Right renal pelvis (tissue), 4 donors: ENCODE measurements at places on chromosomes 5 and 9. TPM values are rescaled to one million over a fixed set of nuclear protein-coding genes. Genes with fewer than 3 reads are reported as not detected.
A peak's percentile ranks its signal among the peaks of the same experiment; 100 is the strongest.

DNA sequence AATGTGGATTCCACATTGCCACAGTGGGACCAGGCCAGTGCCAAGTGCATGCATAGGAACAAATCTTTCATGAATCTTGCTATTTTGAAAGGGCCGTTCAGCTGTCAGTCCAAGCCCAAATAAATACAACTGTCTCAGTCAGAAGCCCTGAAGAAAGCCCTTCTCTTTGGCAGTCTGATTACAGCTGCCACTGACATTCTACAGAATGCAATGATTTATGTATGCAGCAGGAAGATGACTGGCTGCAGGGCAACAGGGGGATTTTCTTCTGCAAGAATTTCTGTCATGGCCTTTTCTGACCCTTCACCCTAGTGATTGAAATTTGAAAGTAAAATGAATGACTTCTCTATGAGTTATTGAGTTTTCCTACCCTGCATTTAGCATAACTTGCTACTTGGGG, 86.7 kb upstream of the FER start:
- DNase-seq: no peak

DNA sequence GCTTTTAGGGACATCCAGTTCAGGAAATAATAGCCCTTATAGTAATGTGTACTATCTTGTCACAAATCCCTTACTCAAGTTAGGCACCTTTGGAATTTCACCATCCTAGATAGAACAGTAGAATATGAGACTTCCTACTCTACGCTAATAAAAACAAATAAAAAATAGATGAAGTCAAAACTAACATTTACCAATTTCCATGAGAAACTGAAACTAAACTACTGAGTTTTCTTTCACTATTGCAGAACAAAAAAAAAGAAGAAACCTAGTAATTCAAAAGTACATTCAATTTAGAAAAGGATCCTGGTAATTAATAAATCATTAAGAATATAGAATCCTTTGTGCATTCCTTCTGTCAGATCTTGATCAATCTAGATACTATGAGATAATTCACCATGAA, 14.0 kb downstream of the STARD4 start:
- no peak for DNase-seq

DNA sequence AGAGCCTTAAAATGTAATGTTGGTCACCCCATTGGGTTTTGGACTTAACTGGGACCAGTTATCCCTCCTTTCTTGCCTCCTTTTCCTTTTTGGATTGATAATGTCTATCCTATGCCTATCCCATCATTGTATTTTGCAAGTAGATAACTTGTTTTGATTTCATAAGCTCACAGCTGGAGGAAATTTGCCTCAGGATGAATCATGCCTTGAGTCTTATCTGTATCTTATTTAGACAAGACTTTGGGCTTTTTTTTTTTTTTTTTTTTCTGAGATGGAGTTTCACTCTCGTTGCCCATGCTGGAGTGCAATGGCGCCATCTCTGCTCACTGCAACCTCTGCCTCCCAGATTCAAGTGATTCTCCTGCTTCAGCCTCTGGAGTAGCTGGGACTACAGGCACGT, 443.3 kb downstream of the DNAH5 start:
- no peak for DNase-seq

GRCh38 chr5:91111473-91112238, 271.5 kb downstream of the ARRDC3 start:
- DNase-seq: no peak

- no peak for DNase-seq
Observed at GRCh38 chr5:129658801-129659200, 89.1 kb upstream of the MINAR2 start.

GRCh38 chr9:131960851-131961495, 118.7 kb downstream of the MED27 start:
- DNase-seq: no peak

DNA sequence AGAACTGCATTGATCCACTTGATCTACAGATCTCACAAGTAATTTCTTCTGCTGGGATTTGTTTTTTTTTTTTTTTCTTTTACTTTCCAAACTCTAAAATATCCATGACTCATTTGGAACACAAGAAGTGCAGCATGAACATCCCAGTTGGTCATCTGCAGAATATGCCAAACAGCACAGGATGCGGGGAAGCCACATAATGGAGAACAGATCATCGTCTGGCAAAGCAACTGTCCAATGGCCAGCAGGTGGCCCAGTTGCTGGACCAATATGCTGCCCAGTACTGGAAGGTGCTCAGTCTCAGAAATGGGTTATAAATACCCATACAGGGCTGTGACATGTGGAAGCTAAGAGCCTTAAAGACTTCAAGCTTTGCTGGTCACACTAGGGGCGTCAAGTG, 221.3 kb upstream of the TAS2R1 start:
- no peak for DNase-seq

Gene PITX1
- polyA plus RNA-seq: not detected

DNA sequence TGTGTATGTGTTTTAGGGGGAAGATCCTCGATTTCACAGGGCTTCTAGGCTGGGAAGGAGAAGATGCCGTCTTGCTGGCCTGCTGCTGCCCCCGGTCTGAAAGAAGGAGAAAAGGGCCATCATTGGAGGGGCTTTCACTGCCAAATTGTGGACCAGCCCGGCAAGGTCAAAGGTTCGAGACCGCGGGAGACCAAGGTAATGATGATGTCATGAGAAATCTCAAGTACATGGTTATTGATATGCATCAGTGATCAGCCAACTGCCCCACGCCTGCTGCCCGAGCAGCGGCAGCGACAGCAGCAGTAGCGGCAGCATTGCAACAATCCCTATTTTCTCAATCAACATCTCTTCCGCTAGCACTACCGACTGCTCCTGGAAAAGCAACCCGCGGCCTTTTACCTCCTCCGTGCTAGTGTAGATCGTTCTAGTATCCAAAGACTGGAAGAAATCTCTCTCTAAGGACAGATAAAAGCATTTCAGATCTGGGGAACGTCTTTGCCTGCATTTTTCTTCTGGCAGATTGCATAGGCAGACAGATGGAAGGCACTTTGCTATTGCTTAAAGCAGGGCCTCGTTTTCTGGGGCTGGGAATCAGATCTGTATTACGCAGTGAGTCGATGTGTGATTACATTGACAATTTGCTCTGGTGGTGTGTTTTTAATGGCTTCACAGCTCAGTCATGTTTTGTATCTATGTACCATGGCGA, 215.3 kb downstream of the MEF2C start:
- no peak for DNase-seq

DNA sequence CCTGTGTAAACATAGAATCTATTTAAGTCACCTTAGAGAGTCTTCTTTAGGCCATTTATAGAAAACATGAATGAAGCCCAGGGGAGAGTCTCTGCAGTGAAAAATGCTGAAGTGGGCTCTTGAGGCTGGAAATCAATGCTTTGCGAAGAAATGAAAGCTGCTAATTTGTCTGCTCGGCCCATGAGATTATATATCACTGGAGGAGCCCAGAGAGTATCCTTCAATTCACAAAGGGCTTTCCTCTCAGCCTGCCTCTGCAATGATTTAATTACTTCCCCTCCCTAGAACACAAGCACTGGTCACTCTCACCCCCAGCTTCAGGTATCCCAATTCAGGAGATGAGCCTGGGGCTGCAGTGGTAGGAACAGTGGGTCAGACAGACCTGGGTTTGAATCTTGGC, 8.2 kb upstream of the DRD1 start:
- no peak for DNase-seq

Gene ZBED3
- 39.5 TPM for polyA plus RNA-seq

- peak; percentile 45 for DNase-seq
Observed at GRCh38 chr5:65480306-65480865, 1.3 kb downstream of the ADAMTS6 start.

GRCh38 chr5:172559004-172559932, 81.8 kb upstream of the NEURL1B start:
- DNase-seq: peak; percentile 83

DNA sequence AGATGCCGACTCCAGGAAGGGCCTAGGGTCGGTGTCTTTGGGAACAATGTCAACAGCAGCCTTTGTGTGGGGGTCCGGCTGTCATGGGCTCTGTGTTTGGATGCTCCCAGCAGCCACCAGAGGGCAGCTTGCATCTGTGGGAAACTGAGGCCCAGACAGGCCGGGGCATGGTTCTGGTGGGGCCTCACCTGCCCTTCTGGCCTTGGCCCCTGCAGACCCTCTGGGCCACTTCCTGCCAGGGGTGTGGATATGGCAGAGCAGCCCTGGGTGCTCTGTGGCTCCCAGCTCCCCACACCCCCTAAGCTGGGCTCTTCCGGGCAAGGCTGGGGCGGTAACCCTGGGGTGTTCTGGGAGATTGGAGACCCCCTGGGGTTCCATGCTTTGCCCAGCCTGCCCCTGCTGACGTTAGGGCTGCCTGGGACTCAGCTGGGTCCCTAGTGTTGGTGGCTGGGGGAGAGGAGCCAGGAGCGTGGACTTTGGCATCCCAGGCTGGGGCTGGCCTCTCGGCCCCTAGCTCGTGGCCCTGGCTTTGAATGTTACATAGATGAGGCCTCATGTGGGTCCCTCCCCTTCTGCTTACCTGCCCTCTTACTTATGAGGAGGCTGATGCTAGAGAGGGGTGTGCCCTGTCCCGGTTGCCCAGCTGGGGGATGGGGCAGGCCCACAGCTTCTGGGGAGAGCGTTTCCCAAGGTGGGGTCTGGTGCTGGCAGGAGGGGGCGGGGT, 38.3 kb downstream of the RXRA start:
- no peak for DNase-seq

DNA sequence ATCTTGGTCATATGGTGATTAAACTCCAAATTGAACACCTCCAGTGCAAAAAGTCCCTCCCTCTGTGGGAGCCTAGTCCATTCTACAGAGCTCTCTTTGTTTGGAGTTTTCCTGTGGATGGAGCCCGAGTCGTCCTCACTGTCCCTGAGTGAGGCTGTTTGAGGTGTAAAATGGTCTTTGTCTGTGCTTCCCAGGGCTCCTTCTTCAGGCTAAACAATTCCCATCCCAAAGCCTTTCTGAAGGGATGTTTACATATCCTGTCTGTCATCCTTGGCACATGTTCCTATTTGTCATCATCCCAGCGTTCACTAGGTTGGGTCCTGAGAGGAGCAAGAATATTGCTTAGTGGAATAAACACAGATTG, 68.9 kb downstream of the COL27A1 start:
- DNase-seq: no peak

- no peak for DNase-seq
Observed at GRCh38 chr9:98789483-98790133, 6.7 kb downstream of the ANKS6 start.

Gene BAAT
- 0.13 TPM for polyA plus RNA-seq

Gene GBGT1
- polyA plus RNA-seq: 1.8 TPM

DNA sequence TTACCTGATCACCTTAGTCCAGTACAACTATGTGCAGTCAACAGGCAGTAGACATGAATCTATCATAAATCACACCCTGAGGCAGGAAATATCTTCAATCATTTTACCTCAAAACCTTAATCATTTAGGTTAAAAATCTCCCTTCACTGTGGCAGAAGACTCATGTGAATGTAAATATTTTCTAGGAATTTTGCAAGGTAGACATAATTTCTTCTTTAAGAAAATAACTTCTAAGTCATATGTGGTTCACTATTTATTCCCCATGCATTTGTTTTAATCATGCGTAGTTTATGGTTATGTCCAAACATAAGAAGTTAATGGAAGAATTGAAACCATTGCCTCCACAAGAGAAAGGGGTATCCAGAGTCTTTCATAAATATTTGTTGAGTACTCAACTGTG, 97.0 kb downstream of the HMHB1 start:
- no peak for DNase-seq

DNA sequence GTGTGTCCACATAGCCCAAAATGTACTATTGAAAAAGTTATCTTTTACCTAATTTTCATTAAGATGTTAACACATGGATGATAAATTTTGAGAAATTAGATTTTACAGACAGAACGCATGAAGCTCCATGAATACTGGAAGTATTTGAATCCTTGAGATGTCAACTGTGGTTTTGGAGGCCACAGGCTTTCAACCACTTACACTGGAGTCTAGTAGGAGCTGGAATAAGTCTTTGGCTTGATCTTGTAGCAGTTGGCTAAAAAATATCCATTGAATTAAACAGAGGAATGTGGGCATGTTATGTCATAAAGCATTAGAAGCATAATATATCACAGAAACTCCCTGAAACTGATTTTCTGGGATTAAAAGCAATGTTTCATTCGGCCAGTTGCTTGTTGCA, 52.9 kb downstream of the CAMK4 start:
- DNase-seq: no peak

Gene UNC5A
- 0.14 TPM for polyA plus RNA-seq

DNA sequence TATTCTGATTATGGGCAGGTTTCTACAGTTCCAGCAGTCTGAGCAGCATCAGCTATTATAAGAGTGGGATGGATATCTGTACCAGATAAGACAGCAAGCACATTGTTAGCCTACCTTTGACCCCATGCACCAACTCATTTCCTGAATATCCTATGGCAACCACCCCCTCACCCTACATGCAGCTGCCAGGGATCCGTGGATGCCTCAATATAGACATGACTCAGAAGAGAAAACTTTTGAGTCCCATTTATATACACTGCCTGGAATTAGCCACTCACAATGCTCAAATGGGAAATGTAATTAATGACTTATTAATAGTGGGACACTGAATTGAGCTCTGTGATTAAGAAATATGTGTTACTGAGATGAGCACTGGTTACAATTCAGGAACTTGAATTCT, 124.4 kb downstream of the SSBP2 start:
- DNase-seq: no peak

- no peak for DNase-seq
Observed at GRCh38 chr9:90124961-90125360, 517.7 kb downstream of the DIRAS2 start.

- no peak for DNase-seq
Observed at GRCh38 chr5:119220576-119221197, 135.1 kb upstream of the TNFAIP8 start.

DNA sequence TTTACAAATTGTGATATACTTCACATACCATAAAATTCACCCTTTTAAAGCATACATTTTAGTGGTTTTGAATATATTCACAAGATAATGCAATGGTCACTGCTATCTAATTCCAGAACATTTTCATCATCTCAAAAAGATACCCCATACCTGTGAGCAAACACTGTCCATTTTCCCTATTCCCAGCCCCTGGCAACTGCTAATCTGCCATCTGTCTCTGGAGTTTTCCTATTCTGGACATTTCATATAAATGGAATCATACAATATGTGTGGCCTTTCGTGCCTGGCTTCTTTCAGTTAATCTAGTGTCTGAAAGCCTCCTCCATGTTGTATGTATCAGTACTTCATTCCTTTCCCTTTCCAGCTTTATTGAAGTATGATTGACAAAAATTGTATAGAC, 14.7 kb downstream of the SNX30 start:
- no peak for DNase-seq

DNA sequence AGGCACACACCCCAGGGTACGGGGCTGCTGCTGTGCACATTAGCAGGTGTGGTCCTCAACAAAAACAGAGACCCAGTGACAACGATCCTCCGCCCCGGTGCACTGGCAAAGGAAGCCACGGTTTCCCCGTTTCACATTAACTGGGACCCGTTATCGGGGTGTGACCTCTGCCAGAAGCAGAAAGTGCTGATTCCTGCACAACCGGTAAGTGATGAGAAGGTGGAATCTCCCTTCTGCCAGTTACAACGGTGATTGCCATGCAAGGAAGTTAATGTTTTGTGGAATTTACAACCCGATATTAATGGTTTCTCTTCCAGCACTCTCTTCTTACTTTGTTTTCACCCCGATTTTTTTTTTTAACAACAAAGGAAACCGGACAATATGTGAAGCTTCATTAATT, 294.9 kb upstream of the IRX1 start:
- DNase-seq: no peak
